ENCODE measurements at places on chromosomes 2 and 18. TPM values are rescaled to one million over a fixed set of nuclear protein-coding genes. Genes with fewer than 3 reads are reported as not detected.

- DNase-seq = no peak
Measured at GRCh38 chr18:12359515-12359927, 17.5 kb downstream of the AFG3L2 start.

The MAP2 gene
- total RNA-seq = not detected

The SRD5A2 gene
- total RNA-seq = not detected

DNA sequence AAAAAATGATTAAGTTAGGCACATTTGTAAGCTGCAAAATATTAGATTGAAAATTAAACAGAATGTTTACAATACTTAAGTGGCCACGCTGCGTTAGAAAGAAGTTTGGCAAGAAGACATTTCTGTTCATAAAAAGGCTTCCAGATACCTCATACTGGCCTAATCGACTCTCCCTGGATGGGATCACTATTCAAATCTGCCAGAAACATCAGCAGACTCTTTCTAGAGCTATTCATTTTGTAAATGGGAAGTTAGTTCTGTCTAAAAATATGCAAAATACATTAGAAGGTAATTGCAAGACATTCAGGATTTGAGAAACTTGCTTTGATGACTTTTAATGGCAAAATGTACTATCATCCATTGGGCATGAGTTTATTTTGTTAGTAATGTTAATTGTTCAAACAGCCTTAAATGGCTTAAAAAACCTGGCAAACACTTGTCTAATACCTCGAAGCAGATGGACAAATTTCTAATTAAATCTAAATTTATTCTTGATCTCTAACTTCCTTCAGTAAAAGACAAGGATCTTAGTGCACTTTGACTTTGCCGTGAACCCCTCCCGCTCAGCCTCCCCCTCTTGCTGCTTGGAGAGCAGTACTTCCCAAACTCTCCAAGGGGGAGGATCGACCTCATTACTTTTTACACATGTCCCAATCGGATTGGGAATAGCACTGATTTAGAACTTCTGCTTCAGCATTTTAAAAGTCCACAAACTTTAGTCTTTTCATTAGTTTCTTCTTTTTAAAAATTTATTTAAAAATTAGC, 103.5 kb downstream of the SMIM21 start:
- DNase-seq = no peak

The ZSWIM2 gene
- not detected for total RNA-seq

GRCh38 chr2:8315531-8316165, 366.2 kb upstream of the ID2 start:
- no peak for DNase-seq

DNA sequence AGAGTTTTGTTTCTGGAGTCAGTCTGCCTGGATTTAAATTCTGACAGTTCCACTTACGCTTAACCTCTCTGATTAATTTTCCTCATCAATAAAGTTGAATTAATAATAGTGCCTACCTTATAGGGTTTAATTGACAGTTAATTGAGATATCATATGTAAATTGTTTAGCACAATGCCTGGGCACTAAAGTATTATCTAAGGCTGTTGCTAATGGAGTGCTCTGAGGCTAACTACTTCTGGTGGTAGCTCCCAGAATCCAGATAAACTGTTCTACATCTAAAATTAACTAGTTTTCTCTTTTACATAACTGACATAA, 185.6 kb upstream of the STON1 start:
- DNase-seq = no peak

GRCh38 chr2:207903236-207903635, 122.1 kb downstream of the PLEKHM3 start:
- DNase-seq = no peak

- DNase-seq = no peak
Measured at GRCh38 chr2:128727404-128727803, 408.7 kb upstream of the HS6ST1 start.

GRCh38 chr2:78601113-78601512, 424.4 kb upstream of the REG3G start:
- DNase-seq = no peak

The ESPNL gene
- 0.35 TPM for total RNA-seq

DNA sequence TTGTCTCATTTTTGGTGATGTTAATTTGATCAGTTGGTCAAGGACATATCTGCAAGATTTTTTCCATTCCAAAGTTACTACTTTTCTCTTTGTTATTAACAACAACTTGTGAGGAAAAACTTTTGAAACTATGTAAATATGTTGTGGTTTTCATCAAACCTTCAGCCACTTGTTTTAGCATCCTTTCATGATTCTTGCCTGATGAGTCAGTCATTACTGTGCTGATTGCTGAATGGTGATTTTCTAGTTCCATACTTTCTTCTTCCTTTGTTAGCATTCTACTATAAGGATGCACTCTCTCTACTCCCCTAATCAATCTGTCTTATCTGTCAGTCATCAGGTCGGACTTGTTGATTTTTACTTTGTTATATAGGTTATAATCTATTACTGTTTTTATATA, 10.9 kb downstream of the TMEM87B start:
- DNase-seq = no peak

The CRYBA2 gene
- total RNA-seq = not detected

The MEIS1 gene
- 6.0 TPM for total RNA-seq

DNA sequence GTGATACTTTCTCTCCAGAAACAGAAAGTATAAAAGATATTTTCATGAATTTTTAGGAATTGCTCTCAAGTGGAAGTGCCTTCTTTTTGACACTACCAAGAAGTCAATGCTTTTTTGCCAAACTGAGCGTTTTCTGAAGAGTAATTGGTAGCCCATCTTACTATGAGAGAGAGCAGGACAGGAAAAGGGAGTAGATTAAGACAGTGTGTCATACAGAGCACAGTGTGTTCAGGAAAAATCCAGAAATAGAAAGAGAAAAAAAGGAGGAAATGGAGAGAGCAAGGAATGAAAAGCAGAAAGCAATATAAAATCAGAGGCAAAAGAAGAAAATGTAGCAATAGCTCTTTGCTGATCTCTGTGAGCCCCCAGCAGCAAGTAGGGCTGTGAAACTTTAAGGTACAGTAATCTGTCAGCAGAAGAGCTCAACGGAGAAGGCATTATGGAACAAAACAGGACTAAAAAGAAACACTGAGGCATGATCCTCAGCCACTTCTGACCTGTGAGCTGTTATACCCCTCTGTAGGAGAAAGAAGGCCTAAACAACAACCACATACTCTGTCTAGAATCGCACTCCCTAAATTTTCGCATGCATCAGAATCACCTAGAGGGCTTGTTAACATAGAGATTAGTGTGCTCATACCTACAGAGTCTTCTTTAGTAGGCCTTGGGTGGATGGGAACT, 15.0 kb upstream of the PGAP1 start:
- DNase-seq = no peak

DNA sequence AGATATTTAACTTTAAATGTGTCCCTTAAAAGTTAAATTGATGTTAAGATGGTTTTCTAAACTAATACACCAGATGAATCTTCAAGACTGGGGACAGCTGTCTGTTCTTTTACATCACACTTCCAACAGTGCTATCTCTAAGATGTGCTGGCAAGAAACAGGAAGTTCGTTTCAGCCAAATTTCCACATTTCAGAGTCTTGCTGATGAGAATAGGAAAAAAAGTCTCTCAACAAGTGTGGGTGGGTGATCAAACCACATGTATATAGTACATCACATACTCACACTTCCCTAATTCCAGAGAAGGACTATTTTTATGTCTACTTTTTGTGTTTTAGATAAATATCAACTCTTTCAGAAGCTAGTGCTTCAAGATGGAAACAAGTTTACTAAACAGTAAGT, 1712.8 kb upstream of the TMEFF2 start:
- DNase-seq = no peak

- peak; percentile 34 for DNase-seq
Measured at GRCh38 chr2:8581601-8582041, 100.2 kb upstream of the ID2 start.

DNA sequence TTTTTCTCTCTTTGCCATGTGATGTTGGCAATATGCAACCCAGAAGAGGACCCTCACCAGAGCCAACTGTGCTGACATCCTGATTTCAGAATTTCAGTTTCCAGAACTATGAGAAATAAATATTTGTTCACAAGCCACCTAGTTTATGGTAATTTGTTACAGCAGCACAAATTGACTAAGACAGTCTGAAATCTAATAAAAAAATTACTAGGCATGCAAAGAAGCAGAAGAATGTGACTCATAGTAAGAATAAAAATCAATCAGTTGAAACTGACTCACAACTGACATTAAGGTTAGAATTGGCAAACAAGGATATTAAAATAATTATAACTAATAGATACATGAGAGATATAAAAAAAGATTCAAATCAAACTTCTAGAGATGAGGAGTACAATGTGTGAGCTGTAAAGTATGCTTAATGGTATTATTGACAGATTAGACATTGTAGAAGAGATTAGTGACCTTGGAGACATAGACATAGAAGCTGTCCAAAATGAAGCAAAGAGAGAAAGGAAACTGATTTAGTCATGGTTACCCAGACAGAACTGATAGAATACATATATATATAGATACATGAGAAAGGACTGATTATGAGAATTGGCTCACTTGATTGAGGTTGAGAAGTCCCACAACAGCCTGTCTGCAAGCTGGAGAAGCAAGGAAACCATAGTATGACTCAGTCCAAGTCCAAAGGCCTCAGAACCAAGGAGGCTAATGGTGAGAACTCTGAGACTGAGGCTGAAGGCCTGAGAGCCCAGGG, 27.8 kb upstream of the TTC39C start:
- no peak for DNase-seq

The DAW1 gene
- not detected for total RNA-seq

The TTR gene
- 42.2 TPM for total RNA-seq

GRCh38 chr18:37671530-37671929, 105.9 kb upstream of the CELF4 start:
- no peak for DNase-seq

DNA sequence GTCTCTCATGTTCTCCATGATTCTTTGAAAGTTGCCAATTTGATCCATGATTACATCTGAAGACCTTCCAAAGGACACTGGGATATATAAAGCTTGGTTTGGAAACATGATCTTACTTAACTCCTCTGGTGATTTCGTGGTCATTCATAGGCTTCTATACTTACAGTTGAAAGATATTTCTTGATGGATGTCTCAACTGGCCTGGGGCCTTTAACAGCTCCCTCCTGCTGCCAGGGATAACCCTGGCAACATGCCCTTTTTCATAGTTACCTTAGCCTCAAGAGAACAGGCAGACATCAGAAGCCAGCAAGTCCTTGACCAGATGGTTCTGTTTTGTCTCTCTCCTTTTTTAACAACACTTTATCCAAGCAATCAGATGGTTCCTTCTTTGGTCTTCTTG, 23.5 kb upstream of the MFF start:
- no peak for DNase-seq

DNA sequence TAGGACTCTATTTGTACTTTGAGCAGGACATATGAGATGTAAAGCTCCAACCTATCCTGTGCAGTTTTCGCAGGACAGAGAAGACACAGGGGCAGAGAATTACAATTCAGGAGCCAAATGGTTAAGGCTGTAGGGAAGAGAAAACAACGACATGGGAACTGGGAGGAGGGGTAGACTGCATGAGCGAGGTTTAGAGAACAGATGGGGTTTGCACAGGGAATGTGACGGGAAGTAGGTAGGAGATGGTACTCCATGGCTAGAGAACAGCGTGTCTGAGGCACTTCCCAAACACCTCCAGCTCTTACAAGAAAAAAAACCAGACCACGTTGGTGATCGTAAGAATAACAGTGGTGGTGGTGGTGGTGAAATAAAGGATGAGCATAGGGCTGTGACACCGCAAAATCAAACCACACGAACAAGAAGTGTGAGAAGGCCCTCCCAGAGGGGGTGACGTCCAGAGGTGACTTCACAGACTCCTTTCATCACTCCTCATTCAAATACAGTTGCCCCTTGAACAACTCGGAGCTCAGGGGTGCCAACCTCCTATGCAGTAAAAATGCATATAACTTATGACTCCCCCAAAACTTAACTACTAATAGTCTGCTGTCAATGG, 92.7 kb downstream of the FARSB start:
- DNase-seq = no peak

The LYPD6 gene
- 0.06 TPM for total RNA-seq

GRCh38 chr18:11274144-11274794, 124.9 kb upstream of the PIEZO2 start:
- peak; percentile 90 for DNase-seq

DNA sequence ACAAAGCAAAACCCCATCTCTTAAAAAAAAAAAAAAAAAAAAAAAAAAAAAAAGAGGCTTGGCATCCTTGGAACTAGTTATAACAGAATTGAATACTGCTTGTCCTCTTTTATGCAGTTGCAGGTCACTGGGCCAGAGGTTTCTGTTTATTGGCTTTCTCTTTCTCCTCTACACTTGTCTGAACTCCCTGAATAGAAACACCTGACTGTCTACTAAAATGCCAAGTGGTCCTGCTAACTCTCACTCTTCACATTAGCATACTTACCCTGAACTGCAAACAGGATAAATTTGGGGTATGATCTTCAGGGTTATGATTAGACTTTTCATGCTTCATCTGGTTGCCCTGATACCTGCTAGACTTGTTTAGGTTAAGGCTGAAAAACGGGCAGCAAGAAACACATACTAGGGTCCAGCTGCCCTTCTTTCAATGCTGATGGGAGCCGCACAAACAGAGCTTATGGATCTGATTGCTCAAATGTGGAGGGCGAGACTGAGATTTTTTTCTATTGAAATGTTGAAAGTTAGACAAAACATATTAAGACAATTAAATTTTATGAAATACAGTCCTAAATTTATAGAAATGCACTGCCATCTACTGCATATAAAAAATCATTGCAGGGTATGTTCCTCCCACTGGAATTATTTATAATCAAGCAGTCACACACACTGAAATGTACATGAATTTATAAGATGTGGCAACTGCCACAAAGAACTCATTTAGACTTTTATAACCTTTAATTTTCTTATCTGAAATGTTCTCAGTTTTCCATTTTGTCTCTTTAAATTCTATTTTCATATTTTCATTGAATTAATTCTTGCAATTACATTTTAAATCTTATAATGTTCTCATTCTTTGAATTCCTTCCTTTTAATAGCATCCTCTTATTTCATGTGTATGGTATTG, 40.8 kb downstream of the GTF3C3 start:
- no peak for DNase-seq

- no peak for DNase-seq
Measured at GRCh38 chr2:47785986-47786385, 3.0 kb downstream of the MSH6 start.

The KIF5C gene
- total RNA-seq = 0.15 TPM

- DNase-seq = no peak
Measured at GRCh38 chr2:198757069-198757468, 700.7 kb downstream of the SATB2 start.

The CPS1 gene
- total RNA-seq = 44.9 TPM

GRCh38 chr2:157024129-157024528, 233.4 kb upstream of the GALNT5 start:
- DNase-seq = peak; percentile 5

The SPDYA gene
- 0.75 TPM for total RNA-seq

- DNase-seq = no peak
Measured at GRCh38 chr2:100197631-100198153, 55.3 kb upstream of the AFF3 start.

- no peak for DNase-seq
Measured at GRCh38 chr2:114700440-114700839, 258.0 kb downstream of the DPP10 start.

- DNase-seq = no peak
Measured at GRCh38 chr2:128799284-128799552, 480.6 kb upstream of the HS6ST1 start.

The CHRNG gene
- not detected for total RNA-seq

Data from HepG2 (cell line).